NCI-H1930 (cell line): ENCODE measurements at places on chromosomes 1 and 21.
A peak's percentile ranks its signal among the peaks of the same experiment; 100 is the strongest.

- no peak for DNase-seq
These were observed 1237.4 kb upstream of the TMPRSS15 start for GRCh38 chr21:19640964-19641363.

DNA sequence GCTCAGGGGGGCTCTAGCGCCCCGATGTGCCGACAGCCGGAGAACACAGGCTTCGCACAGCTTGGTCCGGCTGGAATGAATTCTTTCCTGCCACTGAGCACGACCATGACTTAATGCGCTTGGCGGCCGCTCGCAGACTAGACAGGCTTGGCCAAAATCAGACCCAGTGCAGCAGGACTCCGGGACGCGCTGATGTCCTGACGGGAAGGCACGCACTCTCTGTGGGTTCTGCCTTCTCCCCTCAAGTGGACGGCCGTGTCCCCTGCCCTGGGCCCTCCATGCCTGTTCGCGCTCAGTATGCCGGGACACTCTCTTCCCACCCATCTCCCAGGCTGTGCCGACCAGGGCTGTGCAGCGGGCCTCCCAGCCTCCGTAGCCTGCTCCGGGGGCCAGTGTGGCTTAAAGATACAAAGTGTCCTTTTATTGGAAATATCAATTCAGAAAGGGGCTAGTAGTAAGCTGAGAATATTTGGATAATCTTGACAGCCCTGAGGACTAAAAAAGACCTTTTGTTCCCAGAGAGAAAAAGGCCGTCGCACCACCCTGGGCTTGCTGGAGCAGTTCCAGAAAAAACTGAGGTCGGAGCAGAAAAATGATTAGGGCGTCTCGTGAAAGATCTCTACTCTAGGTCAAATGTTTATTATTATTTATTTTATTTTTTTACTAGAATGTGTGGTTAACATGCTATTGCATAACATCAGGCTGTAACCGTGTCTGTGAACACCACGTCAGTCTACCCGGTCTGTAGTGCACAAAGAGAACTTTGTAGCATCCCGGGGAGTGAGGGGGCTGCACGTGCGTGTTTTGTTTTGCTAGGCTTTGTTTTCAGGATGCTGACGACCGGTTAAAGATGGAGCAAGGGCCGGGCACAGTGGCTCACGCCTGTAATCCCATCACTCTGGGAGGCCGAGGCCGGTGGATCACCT is 88.1 kb upstream of the ARHGEF16 start:
- no peak for DNase-seq

DNA sequence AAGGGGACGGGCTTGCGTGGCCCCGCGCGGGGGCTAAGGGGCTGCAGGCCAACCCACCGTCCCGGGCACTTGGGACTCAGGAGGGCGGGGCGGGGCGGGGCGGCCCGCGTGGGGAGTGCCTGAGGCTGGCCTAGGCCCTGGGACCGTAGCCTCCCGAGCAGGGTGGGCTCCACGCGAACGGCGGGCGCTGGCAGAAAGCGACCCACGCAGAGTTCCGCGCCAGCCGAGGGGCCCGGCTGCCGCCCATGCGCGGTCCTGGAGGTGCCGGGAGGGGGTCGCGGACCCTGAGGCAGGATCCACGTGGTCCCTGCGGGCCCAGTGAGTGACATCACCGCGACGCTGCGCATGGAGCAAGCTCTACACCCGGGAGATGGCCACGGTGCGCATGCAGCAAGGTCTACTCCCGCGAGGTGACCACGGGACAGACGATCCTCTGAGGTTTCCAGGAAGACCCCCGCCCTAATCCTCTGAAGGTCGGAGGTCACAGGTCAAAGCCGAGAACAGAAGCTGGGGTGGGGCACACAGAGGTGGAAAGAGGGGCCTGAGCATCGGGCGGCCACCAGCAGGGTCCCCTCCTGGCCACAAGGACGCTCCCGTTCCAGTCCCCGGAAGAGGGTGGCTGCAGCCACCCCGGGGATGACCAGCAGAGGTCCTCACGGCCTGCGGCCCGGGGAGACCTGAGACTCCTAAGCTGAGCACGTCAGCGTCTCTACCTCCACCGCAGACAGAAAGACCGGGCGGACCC is 13.5 kb upstream of the SLC19A1 start:
- peak; percentile 85 for DNase-seq

DNA sequence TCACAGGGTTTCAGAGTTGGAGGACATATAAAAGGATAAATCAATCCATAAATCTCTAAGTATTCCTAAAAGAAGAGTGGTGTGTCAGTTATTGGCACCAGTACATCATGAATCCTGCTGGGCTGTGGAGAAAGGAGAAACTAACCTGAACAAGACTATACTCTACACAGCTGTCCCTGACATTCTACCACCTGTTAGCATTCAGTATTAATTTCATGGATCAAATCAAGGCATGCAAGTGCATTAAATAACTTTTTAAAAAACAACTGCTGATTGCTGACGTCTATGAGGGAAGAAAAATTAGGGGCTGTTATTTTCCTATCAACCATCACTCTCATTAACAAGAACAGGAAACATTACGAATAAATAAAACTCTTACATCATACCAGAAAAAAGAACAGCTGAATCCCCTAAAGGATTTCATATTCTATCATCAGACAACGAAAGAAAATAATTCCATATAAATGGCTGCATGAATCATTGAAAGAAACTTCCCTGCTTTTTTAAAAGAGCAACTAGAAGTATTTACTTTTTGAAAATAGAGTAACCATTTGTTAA is 121.7 kb downstream of the ATF6 start:
- DNase-seq, result no peak

GRCh38 chr1:21262293-21263051 is 27.8 kb downstream of the ECE1 start:
- no peak for DNase-seq

GRCh38 chr1:41242342-41243078 is 404 bp upstream of the SCMH1 start:
- no peak for DNase-seq

GRCh38 chr1:245475126-245475525 is 320.3 kb downstream of the KIF26B start:
- DNase-seq, result no peak

GRCh38 chr1:29338908-29339575 is 102.7 kb downstream of the PTPRU start:
- DNase-seq, result no peak

DNA sequence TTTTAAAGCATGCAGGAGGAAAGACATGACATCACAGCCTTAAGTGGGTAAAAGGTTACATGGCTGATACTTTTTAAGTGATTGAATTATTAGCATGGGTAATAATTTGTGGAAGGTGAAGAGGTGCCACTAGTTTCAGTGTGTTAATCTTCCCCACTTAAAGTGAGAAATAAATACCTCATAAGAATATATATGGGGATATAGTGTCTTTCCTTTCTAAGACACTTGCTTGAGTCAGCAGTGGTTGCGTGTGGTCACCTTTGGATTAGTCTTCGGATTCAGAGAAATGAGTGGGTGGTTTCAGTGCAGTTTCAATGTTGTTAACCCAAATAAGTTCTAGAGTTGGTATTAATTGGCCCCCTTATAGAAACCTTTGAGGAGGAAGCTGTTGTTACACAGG is 94.1 kb downstream of the ADGRL2 start:
- DNase-seq, result no peak

DNA sequence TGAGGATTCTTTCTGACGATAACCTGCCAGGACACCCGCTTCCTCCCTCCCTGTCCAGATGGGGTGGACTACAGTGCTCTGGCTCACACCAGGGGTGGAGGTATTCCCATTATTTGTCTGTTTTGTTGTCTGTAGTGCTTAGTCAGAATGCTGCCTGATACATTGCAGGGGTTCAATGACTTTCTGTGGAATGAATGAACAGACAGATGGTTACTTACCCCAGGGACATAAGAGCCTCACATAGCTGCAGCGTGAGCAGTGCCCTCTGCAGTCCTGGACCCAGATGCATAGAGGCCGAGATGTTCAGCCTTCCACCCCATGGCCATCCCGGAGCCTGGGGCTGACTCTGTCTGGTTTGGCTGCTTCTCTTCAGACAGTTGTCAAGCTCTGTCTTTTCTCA is 13.0 kb upstream of the F3 start:
- no peak for DNase-seq

DNA sequence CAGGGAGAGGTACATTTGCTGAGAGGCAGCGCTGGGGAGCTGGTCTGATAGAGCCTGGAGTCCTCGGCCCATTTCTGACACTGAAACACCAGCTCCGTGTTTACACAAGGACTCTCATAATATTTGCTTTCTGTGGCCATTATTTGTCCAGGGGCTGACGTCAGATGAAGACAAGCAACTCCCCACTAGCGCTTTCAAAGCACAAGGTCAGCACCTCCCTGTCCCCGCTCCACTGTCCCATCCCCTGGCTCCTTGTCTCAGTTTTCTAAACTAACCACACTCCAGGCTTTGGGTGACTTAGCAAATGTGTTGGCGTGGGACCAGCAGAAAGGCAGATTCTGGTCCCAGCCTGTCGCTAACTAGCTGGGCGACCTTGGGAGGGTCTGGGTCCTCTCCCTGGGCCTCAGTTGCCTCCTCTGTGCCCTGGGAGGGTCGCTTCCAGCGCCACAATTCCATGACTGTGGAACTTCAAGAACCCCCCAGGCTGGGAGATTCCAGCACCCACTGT is 37.4 kb upstream of the ZBTB40 start:
- peak; percentile 13 for DNase-seq

GRCh38 chr21:41361053-41361785 is 608 bp upstream of the MX2 start:
- no peak for DNase-seq

DNA sequence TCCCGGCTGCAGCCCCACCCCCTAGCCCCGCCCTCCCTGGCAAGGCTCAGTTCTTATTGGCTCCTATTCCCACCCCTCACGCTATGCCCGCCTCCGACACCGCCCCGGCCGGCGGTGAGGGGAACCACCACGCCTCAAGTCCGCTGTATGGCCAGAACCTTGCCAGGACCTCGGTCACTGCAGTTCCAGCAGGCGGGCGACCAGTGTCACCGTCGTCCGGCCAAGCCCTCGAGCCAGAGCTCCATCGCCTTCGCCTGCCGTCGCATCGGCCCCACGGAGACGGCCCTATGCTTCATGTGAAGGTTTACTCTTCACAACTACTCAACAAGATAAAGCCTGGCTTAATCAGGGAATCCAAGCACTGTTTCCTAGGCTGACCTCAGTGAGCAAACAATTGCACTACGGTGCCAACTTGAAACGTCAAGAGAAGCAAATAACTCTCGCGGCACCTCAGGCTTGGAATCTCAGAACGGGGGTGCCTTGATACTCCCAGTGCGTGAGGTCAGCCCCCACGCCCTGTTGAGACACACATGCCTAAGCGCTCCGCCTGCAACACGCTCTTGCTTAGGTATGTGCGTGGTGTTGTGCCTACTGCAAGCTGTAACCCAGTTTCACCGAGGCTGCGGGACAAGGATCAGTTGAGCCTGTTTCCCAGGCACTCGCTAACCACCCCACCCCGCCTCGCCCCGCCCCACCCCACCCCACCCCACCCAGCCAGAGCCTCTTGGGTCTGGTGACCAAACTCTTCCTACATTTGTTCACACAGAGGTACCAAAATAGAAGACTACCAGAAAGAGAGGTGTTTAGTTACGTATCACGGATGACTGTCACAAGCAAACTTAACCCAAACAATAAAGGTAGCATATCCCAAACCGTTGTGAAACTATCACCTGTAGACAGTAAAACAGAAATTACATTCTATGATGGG is 498 bp upstream of the DENND2C start:
- DNase-seq, result peak; percentile 63

- no peak for DNase-seq
These were observed 12.1 kb upstream of the C1orf174 start for GRCh38 chr1:3911981-3912808.

DNA sequence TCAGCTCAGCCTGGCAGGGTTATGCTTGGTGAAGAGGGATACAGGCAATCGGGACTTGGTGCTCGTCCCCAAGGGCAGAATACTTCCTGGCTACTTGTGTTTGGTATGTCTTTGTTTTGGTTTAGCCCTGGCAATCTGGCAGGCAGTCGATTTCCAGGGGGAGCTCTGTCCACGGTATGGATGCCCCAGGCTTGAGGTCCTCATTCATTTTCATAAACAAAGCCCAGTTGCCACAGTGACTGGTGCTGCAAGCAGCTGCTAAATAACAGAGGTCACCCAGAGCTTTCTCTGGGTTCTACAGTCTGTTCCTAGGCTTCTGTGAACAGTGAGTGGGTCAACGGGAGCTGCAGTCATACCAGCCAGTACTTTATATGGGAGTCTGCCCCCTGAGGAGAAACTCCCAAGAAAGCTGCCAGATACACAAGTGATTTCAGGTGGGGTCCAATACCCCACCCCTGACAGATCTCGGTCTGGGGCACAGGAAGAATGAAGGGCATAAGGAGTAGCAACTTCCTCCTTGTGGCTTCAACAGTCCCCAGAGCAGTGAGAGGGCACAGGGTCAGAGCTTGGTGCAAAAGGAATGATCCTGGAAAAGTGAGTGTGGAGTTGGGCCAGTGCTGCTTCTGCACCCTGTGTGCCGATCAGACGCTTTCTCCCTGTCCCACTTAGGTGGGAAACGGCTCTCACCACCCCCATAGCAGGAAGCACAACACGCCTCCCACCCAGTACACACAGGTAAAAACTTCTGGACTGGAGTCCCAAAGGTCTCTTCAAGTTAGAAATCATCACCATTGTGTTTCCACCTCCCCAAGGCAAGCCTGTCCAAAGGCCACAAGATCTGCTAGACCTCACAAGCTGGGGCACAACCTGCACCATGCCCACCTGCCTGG is 55.5 kb downstream of the TGFBR3 start:
- no peak for DNase-seq

GRCh38 chr1:176558561-176558960 is 95.6 kb downstream of the PAPPA2 start:
- no peak for DNase-seq

GRCh38 chr1:209265301-209265700 is 318.2 kb upstream of the CAMK1G start:
- DNase-seq, result no peak

DNA sequence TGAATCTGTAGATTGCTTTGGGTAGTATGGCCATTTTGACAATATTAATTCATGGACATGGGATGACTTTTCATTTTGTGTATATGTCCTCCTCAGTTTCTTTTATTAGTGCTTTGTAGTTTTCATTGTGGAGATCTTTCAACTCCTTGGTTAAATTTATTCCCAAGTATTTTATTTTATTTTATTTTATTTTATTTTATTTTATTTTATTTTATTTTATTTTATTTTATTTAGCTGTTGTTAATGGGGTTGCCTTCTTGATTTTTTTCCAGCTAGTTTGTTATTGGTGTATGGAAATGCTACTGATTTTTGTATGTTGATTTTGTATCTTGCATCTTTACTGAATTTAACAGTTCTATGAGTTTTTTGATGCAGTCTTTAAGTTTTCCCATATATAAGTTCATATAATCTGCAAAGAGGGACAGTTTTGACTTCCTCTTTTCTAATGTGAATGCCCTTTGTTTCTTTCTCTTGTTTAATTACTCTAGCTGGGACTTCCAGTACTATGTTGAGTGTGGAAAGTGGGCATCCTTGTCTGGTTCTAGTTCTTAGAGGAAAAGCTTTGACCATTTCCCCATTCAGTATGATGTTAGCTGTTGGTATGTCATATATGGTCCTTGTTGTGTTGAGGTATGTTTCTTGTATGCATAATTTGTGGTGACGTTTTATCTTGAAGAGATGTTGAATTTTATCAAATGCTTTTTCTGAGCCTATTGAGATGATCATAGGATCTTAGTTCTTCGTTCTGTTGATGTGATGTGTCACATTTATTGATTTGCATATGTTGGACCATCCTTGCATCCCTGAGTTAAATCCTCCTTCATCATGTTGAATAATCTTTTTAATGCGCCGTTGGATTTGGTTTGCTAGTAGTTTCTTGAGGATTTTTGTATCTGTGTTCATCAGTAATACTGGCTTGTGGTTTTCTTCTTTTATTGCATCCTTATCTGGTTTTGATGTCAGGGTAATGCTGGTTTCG is 14.3 kb downstream of the CEPT1 start:
- DNase-seq, result no peak
